ENCODE measurements at places on chromosomes 2 and 18.
A peak's percentile ranks its signal among the peaks of the same experiment; 100 is the strongest.

GRCh38 chr18:69400976-69401225, 213 bp downstream of the DOK6 start:
- no peaks in the 10 kb centered on the region for H3K36me3 ChIP-seq
- peak overlapping the region; percentile 61 for H3K4me3 ChIP-seq
- H3K4me1 ChIP-seq = no peaks in the 10 kb centered on the region

GRCh38 chr18:50181590-50181989, 13.4 kb downstream of the MYO5B start:
- ATAC-seq = no peak
- peaks cover 54% of the 10 kb centered on the region for H3K27me3 ChIP-seq
- no peaks in the 10 kb centered on the region for H3K36me3 ChIP-seq
- no peak overlapping the region for H3K27ac ChIP-seq
- no peak overlapping the region for H3K4me3 ChIP-seq
- no peaks in the 10 kb centered on the region for H3K4me1 ChIP-seq

DNA sequence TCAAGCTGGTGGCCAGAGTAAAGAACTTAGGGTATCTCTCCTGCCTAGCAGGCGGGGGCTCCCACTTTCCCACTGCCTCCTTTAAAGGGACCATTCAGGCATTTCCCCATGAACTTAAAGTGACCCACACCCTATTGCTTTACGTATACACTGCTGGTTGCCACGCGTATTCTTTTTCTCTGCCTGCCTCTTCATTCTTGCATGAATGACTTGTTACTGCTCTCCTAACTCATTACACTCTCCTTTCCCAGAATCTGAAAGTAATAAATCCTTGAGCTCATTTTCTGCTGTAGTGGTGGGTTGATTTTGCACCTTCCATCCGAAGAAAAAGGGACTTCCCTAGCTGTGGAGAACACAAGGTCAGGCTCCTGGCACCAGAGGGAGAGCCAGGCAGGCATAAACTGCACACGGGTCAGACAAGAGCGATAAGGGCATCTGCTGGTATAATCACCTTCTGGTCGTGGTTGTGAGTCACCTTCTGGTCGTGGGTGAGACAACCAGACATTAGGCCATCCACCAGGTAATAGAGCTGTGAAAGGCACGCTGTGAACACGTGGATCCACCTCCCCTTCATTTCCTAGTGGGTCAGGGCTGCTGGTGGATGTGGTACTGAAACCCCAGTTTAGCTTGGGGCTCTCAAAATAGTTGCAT, 950.3 kb downstream of the SOCS6 start:
- H3K4me3 ChIP-seq = no peak overlapping the region
- H3K27ac ChIP-seq = no peak overlapping the region
- H3K27me3 ChIP-seq = no peaks in the 10 kb centered on the region
- H3K4me1 ChIP-seq = no peaks in the 10 kb centered on the region
- no peaks in the 10 kb centered on the region for H3K36me3 ChIP-seq

DNA sequence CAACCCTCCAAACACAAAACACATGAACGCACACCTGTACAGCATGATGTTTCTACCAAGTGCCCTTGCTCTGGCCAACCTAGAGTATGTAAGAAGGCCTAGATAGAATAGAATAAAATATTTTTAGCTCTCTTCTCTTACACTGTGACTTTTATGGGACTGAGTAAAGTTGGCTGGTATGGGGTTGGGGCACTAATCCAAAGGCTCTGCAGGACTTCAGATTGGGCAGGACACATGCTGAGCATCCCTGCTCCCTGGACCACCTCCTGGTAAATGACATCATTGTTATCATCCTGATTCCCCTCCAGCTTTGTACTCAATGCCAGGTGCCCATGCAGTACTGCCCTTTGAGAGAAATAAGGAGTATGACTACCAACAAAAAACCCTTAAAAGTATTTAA, 322.2 kb downstream of the SLC8A1 start:
- H3K4me1 ChIP-seq = peaks cover 38% of the 10 kb centered on the region
- no peaks in the 10 kb centered on the region for H3K27me3 ChIP-seq
- ATAC-seq = no peak
- H3K4me3 ChIP-seq = no peak overlapping the region
- no peak overlapping the region for H3K27ac ChIP-seq

GRCh38 chr2:132515010-132515409, 98.4 kb downstream of the GPR39 start:
- no peak overlapping the region for H3K27ac ChIP-seq
- H3K4me3 ChIP-seq = no peak overlapping the region
- ATAC-seq = no peak
- peaks cover 4% of the 10 kb centered on the region for H3K27me3 ChIP-seq

- H3K27me3 ChIP-seq = no peaks in the 10 kb centered on the region
- no peak overlapping the region for H3K27ac ChIP-seq
Measured at GRCh38 chr2:160568856-160569255, 75.2 kb upstream of the RBMS1 start.

- H3K27me3 ChIP-seq = no peaks in the 10 kb centered on the region
- no peak for ATAC-seq
- no peaks in the 10 kb centered on the region for H3K36me3 ChIP-seq
Measured at GRCh38 chr2:134623796-134624195, 95.0 kb downstream of the TMEM163 start.

GRCh38 chr2:190082118-190082517, 19.6 kb upstream of the MSTN start:
- H3K4me3 ChIP-seq = no peak overlapping the region
- H3K27ac ChIP-seq = no peak overlapping the region
- H3K36me3 ChIP-seq = no peaks in the 10 kb centered on the region

DNA sequence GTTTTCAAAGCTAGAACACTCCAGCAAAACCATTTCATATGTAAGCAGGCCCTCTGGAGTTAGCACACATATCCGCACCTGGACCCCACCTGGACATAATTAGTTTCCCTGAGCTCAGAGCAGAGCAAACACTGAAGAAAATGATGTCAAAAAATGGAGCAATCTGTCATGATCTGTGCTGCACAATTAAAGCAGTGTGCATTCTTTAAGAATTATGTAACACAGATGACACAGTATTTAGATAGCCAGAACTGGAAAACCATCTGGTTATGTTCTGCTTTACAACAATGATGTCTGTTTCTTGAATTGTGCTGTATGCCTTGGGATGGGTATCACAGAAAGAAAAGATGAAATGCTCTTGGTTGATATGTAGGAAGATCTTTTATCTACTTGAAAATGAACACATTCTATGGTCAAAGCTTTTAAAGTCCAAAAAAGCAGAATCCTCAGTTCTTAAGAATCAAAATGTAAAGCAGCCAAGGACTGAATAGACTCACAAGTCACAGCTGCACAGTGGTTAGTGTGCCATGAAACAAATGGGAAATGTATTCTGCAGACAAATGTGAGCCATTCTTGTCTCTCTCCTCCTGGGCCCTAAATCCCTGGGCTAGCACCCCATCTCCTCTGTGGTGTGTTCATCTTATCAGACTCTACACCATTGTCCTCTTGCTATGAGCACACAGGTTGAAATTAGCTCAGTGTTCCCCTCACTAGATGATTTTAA, 36.8 kb downstream of the HRH4 start:
- H3K27ac ChIP-seq = no peak overlapping the region
- no peaks in the 10 kb centered on the region for H3K4me1 ChIP-seq
- no peak overlapping the region for H3K4me3 ChIP-seq

- H3K27ac ChIP-seq = no peak overlapping the region
- no peaks in the 10 kb centered on the region for H3K36me3 ChIP-seq
- no peak for ATAC-seq
- no peaks in the 10 kb centered on the region for H3K4me1 ChIP-seq
Measured at GRCh38 chr18:39871961-39872360, 2083.1 kb upstream of the PIK3C3 start.

DNA sequence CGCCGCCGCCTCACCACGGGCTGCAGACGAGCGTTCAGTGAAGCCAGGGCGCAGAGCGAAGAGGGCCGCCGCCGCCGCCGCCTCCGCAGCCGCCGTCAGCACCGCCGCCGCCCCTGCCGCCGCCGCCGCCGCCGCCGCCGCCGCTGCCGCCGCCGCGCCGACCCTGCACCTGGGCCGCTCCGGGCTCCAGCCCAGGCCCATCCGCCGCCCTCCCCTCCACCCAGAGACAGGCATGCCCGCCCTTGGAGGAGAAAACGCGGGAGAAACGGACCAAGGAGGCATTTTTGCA, 3.0 kb downstream of the POU3F3 start:
- H3K4me3 ChIP-seq = no peak overlapping the region
- no peak for ATAC-seq
- H3K36me3 ChIP-seq = no peaks in the 10 kb centered on the region
- H3K4me1 ChIP-seq = peaks cover 61% of the 10 kb centered on the region
- peak overlapping the region; percentile 36 for H3K27ac ChIP-seq
